ENCODE measurements at places on chromosomes 5 and 9. TPM values are rescaled to one million over a fixed set of nuclear protein-coding genes. Genes with fewer than 3 reads are reported as not detected.

GRCh38 chr9:96461336-96461735 lies 11.4 kb downstream of the HABP4 start:
- no peak for DNase-seq

- no peak for DNase-seq
Measured at GRCh38 chr5:34928267-34928666, 1.1 kb upstream of the DNAJC21 start.

DNA sequence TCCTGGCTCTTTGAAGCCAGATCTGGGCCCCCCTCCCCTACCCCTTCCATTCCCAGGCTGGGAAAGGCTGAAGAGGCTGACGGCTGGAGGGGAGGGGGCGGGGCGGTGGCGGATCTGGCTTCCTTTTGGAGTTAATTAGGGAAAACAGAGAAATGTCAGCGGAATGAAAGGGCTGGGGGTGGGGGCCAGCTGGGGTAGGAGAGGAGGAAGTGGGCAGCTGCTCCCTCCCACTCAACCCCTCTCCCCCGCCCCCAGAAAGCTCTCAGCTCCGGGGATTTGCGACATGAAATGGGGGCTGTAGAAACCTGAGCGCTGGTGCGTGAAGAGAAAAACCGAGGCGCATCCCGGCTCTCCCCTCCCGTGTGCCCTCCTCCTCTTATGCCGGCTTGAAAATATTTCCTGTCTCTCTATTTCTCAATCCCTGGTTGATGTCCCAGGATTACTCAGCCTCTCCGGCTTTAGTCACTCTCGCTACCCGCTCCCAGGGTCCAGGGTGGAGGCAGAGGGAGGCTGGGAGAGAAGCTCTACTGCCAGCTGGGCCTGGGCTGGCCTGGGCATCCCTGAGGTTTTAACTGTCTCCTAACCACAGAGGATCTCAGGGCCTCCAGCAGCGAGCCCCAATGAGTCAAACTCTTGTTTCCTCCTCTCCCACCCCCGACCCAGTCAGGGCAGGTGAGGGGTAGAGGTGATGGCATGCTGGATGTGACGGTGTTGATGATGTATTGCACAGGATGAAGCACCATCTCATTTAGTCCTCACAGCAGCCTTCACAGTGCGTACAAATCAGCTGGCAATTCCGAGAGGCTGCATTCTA lies 20.1 kb downstream of the PCDHGC5 start:
- no peak for DNase-seq

DNA sequence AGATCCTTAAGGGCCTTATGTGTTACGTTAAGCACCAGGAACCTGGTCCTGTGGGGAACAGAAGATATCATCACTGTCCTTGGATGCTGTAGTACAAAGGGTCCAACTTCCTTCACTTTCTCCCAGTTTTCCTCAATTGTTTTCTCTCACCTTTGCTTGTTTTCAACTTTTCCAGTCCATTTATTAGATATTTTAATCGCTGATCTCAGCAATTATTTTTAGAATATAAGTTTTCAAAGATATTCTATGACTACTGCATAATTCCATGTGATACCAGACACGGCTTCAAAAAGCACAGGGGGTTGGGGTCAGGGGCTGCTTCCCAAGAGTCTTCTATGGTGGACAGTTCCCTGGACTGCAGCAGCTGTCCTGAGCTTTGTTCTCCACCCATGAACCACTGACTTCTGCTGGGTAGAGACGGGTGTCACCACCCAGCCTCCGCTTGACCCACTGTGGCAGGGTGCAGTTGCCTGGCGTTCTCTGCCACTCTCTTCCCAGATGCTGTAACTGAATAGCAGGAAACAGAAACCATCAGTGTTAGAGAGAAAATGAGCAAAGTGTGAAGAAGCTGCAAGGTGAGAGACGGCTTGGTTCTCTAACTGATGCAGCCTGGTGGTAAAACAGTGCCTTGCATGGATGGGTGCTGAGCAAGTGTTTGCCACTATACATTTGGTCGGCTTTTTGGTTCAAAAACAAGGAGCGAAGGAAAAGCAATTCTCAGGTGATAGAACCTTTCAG lies 383.0 kb downstream of the RAB3C start:
- DNase-seq = no peak

DNA sequence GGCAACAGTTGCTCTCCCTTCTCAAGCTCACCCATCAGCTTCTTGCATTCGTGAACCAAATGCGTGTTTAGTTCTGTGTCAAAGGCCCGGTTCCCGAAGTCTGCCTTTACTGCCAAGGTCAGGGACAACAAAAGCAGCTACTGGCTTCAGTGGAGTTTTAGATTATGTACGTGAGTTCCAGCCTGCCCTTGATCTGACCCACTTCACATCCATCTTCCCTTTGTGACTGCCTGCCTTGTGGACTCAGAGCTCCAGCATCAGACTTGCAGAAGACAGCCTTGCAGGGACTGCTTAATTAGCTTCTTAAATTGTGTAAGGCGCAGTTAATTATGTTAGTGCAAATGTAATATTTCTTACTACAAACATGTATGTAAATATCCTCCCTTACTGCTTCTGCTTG lies 774.7 kb upstream of the EDIL3 start:
- no peak for DNase-seq

The TNC gene
- total RNA-seq = 75.1 TPM

DNA sequence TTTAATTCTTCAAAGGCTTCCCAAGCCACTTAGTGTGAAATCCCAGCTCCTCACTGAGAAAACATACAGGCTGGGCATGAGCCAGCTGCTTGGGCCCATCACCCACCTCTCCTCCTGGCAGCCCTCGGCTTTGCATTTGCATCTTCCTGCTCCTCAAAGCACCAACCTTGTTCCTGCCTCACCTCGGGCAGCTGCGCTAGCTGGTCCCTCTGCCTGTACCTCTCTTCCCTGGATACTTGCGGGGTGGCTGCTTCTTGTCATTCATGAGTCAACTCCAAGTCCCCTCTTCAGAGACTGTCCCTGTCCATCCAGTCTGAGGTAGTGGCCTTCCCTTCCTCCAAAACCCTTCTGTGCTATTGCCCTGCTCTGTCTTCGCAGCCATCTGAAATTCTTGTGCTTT lies 116.1 kb upstream of the CXCL14 start:
- no peak for DNase-seq

DNA sequence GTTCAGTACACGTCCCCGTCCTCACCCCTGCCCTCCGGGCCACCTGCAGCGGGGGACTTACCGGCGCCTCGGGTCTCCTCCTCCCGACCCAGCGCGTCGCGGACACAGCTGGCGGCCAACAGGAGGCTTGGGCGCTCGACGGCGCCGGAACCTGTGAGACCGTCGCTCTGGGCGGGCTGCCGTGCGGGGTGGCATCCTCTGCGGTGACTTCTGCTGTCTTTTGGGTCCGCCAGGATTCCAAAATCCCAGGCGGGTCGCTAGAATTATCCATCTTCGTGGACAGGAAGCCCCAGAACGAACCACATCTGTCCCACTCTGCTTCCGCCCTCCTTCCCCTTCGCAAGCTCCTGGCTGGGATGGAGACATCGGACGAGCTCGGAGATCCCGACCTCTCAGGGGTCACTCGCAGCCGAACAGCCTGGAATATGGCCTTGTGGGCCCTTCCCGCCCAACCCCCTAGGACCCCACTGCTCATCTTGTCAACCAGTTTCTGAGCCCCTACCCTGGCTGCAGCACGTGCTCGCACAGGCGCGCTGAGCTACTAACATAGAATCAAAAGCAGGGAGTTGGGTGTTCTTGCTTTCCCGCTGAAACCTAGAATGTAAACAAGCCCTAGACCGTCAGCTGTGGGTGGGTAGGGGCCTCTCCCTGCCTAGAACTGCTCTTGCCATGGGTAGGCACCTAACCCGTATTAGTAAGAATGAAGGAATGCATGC lies 947 bp upstream of the MARCHF3 start:
- DNase-seq = no peak

The SPRY4 gene
- total RNA-seq = 5.8 TPM

DNA sequence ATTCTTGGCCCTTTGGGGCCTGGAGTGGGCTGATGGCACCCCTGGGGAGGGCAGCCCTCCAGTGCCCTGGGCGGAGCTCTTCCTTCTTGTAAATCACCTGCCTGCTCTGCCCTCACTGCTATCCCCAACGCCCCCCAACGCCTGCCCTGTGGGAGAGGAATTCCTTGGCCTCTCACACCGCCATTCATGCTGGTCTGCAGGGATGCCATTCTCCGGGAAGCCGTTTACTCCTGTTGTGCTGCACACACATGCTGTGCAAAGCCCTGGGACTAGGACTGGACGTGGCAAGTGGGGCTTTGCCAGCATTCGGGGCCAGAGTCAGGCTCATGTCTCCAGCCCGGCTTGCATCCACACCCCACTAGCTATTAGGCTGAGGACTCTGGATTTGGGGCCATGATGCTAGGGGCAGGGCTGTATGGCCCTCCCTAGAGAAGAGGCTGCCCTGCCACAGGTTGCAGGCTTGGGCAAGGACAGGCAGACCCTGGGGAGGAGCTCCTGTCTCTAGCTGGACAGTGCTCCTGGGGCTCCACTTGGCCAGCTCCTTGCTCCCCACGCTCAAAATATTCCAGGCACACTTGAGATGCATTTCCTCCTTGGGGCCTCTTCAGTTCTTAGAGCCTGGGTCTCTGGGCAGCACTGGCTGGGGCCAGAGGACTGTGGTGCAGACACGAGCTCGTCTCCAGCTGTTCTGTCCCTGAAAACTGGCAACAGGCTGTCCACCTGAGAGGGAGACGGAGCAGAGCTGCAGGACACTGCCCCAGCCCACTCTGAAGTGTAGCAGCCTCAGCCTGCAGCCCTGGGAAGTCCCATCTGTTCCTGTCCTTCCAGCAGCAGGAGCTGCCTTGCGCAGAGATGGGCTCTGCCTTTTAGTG lies 226.9 kb downstream of the CACNA1B start:
- no peak for DNase-seq

The CAMLG gene
- total RNA-seq = 11.2 TPM

- no peak for DNase-seq
Measured at GRCh38 chr9:108417726-108418125, 438.1 kb downstream of the ACTL7B start.
